Activated T-cell treated with anti-CD3 and anti-CD28 coated beads, Interleukin-2, amount 50 U/mL, for 24 hours (primary cell): ENCODE measurements at places on chromosomes 13 and 19.

DNA sequence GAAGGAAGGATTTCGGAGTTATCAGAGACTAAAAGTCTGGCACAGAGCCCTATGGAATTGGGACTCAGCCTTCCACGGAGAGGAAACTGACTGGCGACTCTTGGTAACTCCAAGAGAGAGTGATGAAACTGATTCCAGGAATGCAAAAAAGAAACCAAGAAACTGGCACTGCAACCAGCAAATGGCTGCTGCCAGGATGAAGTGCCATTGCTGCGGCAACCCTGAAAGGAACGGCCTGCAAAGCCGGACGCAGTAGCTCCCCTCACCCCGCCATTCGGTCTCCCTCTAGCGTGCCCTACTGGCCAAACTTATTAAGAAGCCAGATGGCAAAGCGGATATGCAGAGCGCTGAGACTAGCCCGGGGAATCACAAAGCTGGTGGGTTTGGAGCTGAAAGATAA lies 236.0 kb downstream of the PCDH9 start:
- DNase-seq = no peak

DNA sequence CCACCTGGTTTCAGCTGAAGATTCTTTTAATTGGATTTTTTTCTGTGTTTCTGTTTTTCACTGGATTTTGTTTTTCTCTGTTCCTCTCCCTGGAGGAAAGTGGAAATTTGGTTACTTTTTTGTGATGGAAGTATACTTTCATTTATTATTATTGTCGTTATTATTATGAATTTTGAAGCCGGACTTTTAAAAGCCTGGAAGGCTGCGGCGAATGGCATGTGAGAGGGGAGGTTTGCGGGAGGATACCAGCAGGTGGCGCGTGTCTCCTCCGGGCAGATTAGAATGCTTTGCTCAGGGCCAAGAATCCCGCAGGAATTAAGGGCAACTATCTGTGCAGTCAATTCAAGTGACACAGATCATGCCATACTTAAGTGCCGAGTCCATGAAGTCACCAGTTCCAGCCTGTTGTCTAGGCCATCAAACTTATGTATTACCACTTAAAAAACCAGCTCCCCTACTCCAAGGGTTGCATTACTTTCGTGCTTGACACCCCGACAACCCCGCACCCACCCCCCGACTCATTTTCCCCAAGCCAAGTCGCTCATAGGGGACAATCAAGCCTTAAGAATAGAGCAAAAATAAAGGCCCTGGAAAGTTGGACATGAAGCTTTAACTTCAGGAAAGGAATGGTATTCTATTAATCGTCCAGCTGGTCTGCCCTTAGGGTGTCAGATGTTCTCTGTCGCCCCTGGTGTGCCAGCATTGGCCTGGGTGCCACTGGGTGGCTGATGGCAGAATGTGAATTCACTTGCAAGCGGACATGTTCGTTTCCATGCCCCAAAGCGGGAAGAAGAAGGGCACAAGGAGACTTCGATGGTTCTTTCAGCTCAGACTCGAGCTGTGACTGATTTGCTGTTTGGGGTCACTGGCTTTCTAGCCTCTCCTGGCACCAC lies 1.3 kb upstream of the LRCH1 start:
- DNase-seq = peak; percentile 78

DNA sequence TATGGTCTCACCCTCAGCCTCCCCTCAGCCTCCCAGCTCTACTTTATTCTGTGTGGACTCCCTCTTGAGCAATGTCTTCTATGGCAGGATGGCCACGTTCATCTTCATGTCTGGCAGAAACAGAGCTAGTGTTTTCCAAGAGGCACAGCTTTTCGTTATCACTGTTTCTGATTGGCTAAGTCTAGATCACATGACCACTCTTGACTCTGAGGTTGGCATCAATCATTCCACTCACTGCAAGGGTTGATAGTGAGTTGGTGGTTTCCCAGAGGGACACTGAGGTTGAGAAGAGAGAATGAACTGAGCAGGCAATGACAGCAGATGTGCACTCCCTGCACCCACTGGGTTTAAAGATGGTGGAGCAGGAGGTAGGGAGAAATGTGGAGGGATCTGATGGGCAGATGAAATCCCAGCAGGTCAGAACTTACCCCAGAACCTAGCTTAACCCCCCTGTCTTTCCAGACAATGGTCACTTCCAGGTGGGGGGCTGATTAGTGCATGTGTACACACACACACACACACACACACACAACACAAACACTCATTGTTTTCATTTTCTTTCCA lies 26.3 kb upstream of the UQCRFS1 start:
- DNase-seq = no peak

DNA sequence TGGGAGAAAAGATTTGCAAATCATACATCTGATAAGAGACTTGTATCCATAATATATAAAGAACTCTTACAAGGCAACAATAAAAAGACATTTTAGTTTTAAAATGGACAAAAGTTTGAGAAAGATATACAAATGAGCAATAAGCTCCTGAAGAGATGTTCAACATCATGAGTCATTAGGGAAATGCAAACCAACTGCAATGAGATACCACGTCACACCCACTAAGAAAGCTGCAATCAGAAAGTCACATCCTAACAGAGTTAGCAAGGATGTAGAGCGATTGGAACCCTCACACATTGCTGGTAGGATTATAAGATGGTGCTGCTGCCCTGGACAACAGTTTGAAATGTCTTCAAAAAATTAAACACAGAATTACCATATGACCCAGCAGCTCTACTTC lies 50.3 kb downstream of the GSX1 start:
- DNase-seq = no peak

GRCh38 chr19:33441828-33442227 lies 68.3 kb downstream of the CEBPG start:
- DNase-seq = no peak

DNA sequence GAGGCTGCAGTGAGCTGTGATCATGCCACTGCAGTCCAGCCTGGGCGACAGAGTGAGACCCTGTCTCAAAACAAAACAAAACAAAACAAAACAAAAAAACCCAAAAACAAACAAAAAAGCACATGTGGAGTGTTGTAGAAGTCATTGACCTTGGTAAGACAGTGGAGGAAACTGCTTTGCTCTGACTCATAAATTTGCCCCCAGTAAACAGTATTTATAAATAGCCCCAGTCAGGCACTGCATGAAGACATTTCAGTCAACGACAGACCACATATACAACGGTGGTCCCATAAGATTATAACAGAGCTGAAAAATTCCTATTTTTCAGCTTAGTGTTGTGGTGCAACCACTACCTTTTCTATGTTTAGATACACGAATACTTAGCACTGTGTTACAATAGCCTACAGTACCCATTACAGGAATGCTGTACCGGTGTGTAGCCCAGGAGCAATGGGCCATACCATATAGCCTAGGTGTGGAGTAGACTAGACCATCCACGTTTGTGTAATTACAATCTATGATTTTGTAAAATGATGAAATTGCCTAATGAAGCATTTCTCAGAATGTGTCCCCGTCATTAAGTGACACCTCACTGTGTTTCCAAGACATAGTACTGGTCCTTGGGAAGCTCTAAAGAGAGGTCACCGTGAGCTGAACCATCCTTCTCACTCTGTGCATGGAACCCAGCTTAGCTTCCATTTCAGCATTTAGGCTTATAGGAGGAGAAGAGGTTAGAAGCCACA lies 1.1 kb downstream of the ARL11 start:
- no peak for DNase-seq

GRCh38 chr13:112851107-112852038 lies 117.6 kb upstream of the MCF2L start:
- no peak for DNase-seq

DNA sequence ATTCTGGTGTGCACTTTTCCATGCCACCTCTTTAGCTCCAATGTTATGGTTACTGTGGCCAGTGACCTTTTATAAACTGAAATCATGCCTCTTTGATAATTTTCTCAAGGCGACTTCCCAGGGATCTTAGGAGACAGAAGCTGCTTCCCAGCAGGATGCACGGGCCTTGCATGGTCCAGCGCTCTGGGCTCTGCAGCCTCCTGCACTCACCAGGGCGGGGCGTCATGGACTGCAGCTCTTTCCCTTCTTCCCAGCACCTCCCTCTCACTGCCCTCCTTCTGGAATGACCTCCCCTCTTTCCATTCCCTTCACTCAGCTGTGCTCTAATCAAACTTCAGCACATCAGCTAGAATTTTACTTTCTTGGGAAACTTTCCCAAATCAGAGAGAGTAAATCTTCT lies 318.3 kb downstream of the IRS2 start:
- no peak for DNase-seq

GRCh38 chr13:108560093-108560492 lies 69.3 kb upstream of the MYO16 start:
- DNase-seq = no peak

DNA sequence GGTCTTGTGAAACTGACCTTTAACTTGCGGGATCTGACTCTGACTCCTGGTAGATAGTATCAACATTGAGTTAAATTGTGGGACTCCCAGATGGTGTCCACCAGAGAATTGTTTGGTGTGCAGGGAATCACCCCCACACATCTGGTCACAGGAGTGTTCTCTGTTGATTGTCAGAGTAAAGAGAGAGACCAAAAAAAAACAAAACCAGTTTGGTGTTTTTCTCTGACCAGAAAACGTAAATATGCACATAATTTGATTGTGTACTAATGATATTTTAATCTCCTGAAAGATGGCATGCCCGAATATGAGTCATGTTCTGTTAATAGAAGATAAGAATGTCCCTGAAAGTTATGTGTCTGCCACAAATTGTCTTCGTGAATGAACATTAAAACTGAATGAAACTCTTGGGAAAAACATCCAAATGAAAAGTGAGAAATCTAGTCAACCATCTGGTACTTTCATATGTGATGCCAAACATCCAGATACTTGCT lies 118.5 kb upstream of the GPC6 start:
- DNase-seq = no peak

GRCh38 chr13:39462906-39463305 lies 140.1 kb downstream of the LHFPL6 start:
- no peak for DNase-seq

GRCh38 chr19:29630655-29631054 lies 24.6 kb downstream of the POP4 start:
- no peak for DNase-seq

GRCh38 chr19:50667177-50667758 lies 18.0 kb downstream of the C19orf81 start:
- DNase-seq = no peak

- no peak for DNase-seq
Measured at GRCh38 chr19:46365561-46365960, 18.7 kb downstream of the PPP5C start.

- no peak for DNase-seq
Measured at GRCh38 chr13:48489666-48490065, 43.2 kb downstream of the RCBTB2 start.

DNA sequence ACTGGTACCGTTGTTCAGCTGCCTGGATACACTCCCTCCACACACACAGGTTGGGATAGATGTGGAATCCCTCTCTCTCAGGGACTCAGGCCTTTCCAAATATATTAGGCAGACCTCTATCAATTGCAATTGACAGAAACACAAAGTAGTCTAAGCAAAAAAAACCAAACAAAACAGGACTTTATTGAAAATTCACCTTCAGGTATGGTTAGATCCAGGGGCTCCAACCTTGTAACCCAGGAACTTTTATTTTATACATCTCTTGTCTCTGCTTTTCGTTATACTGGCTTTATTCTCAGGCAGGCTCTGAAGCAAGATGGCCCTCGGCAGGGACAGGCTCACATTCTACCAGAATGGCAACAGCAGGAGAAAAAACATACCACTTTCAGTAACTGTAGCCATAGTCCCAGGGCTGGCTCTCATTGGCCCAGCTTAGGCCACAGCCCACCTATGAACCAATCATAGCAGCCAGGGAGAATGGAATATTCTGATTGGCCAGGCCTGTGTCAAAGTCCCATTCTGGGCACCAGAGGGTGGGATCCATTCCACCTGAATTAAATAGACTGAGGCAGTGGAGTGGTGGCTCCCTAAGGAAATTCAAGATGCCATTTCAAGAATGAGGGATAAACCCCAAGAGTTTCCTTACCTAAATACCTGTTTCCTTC lies 13.1 kb upstream of the CEACAM19 start:
- DNase-seq = no peak

GRCh38 chr13:21548577-21548976 lies 55.4 kb downstream of the MICU2 start:
- DNase-seq = no peak

DNA sequence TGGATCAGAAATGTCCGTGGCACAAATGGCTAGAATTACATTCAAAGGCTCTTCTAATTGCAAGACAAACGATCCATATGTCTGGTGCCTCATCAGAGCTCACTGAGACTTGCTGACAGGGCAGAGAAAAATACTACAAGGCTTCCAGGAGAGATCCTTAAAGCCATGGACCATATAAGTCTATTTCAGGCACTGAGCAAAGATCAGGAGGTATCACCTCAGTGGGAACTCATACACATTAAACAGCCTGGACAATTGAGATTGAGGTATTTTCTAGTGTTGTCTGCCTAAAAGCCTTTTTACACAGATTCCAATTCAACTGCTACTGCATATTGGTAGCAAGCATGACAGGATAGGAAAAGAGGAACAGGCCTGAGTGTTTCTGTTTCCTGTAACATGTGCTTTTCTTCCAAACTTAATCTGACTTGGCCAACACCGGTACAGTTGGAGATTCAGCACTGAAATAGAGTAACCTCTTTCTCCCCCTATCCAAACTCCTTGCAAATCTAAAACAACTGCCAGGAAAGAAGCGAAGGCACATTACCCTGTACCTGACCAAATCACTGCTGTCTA lies 65.9 kb downstream of the SERP2 start:
- no peak for DNase-seq
